ENCODE measurements at places on chromosomes 16 and 17.

GRCh38 chr17:37849617-37849972, 74.6 kb upstream of the TBC1D3K start:
- DNase-seq = no peak

GRCh38 chr17:32998887-32999228, 7.2 kb downstream of the SPACA3 start:
- no peak for DNase-seq

DNA sequence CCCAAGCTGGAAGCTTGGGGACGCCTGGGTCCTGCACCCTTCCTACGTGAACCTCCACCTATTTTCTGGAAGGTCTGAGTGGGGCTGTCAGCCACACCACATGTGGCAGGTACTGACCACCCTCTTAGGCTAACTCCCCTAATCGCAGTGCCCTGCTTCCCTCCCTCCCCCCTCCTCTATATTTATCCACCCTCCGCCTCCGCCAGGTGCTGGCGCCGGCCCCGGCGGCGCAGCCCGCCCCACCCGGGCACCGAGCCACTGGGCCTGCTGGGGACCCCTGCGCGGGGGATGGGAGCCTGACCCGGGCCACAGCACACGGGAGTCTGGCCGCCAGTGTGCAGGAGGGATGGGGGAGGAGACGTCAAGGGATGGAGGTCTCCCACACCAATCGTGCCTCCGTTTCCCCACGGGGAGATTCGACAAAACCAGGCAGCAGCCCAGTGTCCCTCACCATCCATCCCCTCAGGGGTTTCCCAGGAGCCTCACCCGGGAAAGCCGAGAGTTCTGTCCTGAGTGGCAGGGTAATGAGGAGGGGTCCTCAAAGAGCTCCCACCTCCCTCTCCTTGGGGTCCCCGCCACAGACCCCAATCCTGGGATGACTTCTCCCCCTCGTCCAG, 1.3 kb downstream of the PLEKHH3 start:
- DNase-seq = no peak

DNA sequence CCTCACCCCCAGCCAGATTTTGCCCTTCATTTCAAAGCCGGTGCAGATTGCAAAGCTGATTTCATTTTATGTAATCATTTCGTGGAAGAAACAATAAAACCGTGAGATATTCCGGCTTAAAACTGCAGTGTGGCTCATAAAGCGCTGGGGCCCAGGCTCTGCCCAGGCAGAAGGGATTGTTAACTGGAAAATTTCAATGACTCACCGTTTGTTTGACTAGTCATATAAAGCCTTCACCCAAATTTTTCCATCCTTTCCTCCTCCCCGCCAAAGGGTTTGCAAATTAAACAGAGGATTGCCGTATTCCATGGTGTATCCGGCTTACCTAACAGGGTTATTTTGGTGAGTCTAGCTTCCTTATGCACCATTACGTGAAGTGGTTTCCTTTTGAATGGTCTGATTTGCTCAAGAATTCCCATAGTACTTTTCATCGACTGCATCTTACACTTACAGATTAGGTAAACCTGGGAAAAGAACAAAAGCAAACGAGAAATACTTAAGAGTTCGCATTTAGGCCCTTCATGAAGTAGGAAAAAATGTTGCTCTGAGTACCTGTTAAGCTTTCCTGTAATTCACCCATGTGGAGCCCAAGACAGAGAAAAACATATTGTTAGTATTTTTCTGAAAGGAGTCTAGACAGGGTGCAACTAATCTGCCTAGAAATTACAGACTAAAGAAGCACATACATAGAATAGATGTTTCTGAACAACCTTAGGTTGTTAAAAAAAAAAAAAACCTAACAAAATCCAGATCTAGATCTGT, 949 bp upstream of the GSPT1 start:
- no peak for DNase-seq

DNA sequence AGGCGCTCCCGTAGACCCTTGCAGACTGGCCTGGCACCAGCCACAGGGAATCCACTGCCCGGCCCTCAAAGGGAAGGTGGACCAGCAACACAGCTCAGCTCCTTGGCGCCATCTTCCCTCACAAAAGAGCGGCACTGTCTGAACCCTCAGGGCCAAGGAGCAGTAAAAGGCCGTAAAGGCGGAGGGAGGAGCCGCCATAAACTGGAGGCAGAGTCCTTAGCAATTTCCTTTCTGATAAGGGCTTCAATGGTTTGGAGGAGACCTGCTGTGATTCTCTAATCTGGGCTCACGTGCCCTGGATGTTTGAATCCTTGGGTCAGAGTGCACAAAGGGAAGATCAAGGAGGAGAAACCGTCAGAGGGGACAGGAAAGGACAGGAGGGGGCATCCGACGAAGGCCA, 15.5 kb upstream of the AXIN2 start:
- no peak for DNase-seq

DNA sequence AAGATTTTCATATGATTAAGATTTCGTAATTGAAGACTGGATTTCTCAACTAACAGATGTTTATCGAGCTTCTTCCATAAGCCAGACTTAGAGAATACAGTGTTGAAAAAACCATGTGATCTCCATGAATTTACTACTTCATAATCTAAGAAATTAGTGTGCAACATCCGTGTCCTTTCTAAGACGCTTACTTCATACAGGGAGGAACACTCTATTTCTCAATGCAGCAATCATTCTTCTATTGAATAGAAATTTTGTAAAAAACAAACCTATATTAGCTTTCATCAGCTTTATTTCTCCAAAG, 946.3 kb downstream of the KCNJ2 start:
- no peak for DNase-seq

- DNase-seq = no peak
Measured at GRCh38 chr17:20022701-20023100, 13.5 kb downstream of the SPECC1 start.

DNA sequence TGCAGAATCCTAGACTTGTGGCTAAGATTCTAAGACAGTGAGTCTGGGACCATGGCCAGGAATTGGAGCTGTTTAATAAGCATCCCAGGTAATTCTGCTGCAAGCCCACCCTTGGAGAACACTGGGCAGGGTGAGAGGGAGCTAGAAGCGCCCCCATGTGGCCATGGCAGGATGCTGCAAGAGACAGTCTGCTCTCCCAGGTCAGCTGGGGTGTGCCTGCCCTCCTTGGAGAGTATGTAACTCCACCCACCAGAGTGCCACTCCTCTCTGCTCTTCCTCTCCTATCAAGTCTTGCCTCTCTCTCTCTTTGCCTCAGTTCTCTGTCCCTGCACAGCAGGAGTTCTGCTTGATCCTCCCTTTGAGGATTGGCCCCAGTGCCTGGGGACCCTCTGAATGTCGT, 14.9 kb downstream of the RCVRN start:
- no peak for DNase-seq

DNA sequence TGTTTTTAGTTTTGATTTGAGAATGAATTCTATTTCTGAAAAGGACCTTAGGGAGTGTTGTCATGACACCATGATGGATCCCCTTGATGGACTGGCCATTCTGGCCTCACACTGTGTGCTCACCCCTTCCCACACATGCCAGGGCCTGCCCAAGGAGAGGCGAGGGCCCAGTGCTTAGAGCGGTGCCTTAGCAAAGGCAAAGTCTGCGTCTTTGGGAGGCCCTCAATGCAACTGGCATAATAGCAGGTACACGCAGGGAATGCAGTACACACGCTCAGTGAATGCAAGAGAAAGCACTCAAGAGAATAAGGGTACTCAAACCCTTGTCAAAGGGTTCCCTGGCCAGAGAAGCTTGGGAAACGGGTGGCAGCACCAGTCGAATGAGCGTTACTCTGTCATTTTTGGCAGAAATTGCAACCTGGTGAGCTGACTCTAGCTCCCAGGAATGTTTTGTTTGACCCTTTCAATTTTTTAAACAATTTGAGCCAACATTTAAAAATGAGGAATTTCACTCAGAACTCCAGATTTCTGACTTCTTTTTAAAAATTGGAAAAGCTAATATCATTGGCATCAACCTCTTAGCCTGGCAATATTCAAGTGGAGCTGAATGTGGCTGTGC, 32.1 kb downstream of the NKD1 start:
- DNase-seq = no peak

- DNase-seq = no peak
Measured at GRCh38 chr16:87661561-87661960, 59.3 kb downstream of the JPH3 start.

DNA sequence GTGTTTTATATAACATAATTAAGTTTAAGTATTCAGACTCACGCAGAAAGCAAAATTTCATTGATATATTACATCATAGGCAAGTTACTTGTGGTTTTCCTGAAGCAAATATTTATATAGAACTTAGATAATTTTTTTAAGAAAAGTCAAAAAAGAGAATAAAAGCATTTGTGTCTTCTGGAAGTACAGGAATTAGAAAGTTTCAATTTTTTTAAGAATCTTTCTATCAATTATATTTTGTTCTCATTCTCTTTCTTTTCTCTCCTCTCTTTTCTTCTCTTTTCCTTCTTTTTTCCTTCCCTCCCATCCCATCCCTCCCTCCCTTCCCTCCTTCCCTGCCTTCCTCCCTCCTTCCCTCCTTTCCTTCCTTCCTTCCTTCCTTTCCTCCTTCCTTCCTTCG, 120.7 kb upstream of the CDH8 start:
- no peak for DNase-seq

GRCh38 chr17:51029568-51030463, 90.9 kb downstream of the SPAG9 start:
- no peak for DNase-seq

DNA sequence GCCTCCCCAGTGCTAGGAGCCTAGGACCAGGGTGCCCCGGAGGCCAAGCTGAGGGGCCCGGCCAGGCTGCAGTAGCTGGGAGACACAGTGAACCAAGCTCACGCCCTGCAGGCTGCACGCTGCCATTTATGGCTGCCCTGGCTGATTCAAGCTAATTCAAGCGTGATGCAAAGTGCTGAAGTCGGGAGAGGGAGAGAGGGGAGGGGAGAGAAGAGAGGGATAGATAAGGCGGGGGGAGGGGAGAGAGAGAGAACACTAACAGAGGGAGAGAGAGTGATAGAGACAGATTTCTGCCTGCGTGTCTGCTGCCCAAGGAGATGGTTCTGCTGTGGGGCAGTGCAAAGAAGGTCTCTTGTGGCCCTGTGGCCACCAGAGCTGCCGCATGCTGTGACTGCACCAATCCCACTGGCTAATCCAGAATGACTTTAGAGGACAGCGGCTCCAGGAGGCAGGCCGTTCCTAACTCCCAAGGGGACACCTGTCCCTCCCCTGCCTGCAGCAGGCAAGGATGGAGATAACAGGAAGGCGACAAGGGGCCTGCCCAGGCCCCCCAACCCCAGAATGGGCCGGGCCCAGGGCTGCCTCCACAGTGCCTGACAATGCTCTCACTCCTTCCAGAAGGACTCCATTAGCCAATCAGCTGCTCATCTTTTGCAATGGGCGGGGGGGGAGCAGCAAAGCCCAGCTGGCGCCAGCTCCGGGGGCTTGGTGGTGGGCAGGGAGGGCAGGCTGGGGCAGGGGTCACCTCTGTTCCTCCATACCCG, 12.9 kb downstream of the MXRA7 start:
- no peak for DNase-seq

DNA sequence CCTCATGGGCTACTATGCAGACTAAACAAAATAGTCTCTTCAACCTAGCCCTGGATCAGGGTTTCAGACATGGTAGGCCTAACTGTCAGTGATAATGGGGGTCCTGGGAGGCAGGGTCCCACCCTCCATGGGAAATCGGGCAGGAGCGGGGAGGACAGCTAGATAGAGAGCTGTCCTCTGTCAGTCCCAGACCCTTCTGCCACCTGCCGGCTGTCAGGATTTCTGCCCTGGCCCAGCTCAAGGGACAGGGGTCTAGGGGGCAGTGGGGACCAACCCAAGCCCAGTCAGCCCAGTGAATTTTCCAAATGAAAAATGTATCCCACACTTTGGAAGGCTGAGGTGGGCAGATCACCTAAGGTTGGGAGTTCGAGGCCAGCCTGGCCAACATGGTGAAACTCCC, 5.3 kb downstream of the CA7 start:
- DNase-seq = no peak

GRCh38 chr17:57513569-57513968, 231.5 kb downstream of the CCDC182 start:
- no peak for DNase-seq

DNA sequence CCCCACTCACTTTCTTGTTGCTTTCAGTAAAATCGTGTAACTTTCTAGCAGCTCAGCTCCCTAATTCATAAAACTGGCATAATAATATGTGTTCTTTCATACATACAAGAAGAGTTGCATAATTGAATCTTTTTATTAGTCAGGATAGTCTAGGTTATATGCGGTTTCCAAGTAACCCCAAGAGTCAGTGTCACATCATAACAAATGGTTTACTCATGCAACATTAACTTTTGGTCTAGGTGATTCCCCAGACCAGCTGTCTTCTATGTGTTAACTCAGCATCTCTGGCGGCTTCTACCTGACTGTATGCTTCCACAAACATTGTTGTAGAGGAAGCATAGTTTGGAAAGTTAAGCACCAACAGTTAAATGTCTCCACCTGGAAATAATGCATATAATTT, 1000.4 kb downstream of the CDH11 start:
- DNase-seq = no peak

DNA sequence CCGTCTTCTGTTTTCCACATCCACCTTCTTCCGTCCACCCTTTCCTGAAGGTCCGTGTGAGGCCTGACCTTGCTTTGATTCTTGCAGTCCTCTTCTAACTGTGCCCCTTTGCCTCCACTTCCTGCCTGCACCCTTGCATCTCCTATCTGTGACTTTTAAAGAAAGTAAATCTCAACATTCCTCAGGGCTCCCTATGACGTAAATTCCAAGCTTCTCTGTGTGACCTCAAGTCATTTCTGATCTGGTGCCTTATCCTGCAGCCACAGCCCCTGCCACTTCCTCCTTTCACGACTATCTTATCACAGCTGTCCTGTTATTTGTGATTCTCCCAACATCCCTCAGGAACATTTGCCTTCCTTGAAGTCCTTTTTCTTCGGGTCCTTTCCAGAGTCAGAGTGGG, 520.5 kb downstream of the CDH13 start:
- DNase-seq = no peak

- DNase-seq = no peak
Measured at GRCh38 chr17:81939881-81940385, 2.8 kb upstream of the PYCR1 start.

DNA sequence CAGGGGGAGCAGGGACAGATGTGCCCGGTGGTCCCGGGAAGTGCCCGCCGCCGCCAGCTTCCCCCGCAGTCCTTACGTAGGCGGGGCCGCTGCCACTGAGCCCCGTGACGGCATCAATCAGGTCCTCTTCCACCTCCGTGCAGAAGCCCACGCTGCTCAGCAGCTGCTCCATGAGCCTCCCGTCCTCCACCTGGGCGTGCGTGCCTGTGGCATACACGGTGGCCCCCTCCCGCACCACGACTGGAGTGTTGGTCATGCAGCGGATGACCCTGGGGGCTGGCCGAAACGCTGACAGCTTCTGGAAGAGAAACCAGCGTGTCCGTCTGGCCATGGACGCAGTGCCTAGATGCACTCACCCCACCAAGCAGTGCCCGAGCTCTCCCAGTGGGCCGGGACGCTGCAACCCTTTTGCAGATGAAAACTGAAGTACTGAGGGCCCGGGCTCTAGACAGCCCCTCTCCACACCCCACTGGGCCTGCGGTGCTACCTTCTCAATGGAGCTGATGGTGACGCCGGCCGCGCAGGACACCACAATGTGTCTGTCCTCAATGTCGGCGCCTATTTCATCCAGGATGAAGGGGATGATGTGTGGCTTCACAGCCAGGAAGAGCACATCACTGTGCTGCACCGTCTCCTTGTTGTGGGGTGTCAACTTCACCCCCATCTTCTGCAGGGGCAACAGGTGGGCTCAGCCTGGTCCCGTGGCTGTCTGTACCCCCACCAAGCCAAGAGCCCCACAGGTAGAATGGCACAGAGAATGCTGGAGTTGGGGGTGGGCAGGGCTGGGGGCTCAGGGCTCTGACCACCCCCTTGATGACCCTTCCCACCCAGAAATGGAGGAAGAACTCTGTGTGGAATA, 2.0 kb downstream of the PYCR1 start:
- DNase-seq = no peak

GRCh38 chr16:86668136-86668910, 90.0 kb downstream of the FOXL1 start:
- no peak for DNase-seq
